ENCODE measurements at places on chromosomes 16 and 17. TPM values are rescaled to one million over a fixed set of nuclear protein-coding genes. Genes with fewer than 3 reads are reported as not detected.
A peak's percentile ranks its signal among the peaks of the same experiment; 100 is the strongest.

ST6GALNAC1 gene
- total RNA-seq = 8.4 TPM

DNA sequence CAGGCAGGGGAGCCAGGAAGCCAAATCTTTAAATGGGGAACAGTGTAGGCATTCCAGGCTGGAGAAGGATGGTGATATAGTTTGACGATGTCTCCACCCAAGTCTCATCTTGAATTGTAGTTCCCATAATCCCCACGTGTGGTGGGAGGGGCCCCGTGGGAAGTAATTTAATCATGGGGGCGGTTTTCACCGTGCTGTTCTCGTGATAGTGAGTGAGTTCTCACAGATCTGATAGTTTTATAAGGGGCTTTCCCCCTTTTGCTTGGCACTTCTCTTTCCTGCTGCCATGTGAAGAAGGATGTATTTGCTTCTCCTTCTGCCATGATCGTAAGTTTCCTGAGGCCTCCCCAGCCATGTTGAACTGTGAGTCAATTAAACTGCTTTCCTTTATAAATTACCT, 28.8 kb downstream of the GINS3 start:
- H3K36me3 ChIP-seq = no peaks in the 10 kb centered on the region
- no peaks in the 10 kb centered on the region for H3K4me1 ChIP-seq
- no peaks in the 10 kb centered on the region for H3K27me3 ChIP-seq
- H3K4me3 ChIP-seq = no peak overlapping the region

DNA sequence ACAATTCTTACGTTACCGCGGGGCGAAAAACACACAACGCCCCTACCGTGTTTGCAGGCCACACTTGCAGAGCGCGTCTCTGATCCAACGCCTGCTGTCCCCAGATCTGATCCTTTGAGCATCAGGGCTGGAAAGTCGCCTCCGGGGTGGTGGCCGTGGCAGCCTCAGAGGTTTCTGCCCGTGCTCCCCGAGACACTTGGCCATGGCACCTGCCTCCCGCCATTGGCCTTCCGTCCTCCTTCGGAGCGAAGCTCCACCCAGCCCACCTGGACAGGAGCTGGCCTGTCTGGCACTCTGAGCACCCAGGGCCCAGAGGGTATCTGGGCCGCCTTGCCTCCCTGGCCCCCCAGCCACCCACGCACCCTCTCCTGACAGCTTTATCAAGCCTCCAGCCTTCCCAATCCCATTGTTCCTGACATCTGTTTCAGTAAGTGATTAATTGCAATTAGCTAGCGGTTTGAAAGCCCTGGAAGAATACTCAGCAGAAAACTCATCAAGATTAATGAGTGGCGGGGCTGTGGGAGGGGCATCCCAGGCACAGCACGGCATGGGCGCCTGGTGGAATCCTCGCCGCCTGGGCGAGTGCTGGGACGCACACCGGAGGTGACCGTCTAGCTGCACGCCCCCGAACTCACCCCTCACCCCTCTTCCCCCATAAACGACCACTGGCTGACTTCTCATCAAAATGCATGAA, 181.5 kb upstream of the GSE1 start:
- no peak for DNase-seq
- H3K4me3 ChIP-seq = no peak overlapping the region
- H3K27me3 ChIP-seq = no peaks in the 10 kb centered on the region
- no peaks in the 10 kb centered on the region for H3K36me3 ChIP-seq

DNA sequence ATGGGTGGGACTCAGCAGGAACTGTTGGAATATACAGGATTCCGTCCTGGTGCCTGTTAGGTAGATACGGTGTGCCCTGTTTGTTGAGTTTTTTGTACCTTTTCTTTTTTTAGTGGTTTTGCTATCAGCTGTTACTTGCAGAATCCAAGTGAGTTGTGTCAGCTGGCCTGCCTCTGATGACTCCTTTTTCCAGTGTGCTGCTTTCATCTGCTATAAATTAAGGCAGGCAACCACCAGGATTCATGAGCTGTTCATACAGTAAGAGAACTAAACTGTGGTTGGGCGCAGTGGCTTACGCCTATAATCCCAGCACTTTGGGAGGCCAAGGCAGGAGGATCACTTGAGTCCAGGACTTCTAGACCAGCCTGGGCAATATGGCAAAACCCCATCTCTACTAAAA, 79.9 kb downstream of the WNT3 start:
- no peaks in the 10 kb centered on the region for H3K4me1 ChIP-seq
- no peaks in the 10 kb centered on the region for H3K36me3 ChIP-seq
- no peak for DNase-seq
- no peak overlapping the region for H3K4me3 ChIP-seq
- no peak overlapping the region for H3K27ac ChIP-seq

GRCh38 chr17:18157354-18157985, 26.2 kb upstream of the ALKBH5 start:
- no peaks in the 10 kb centered on the region for H3K36me3 ChIP-seq
- no peak overlapping the region for H3K4me3 ChIP-seq
- H3K4me1 ChIP-seq = no peaks in the 10 kb centered on the region
- no peak for DNase-seq

CBFA2T3 gene
- 8.7 TPM for total RNA-seq

- peaks cover 17% of the 10 kb centered on the region for H3K36me3 ChIP-seq
- H3K4me3 ChIP-seq = no peak overlapping the region
- no peaks in the 10 kb centered on the region for H3K4me1 ChIP-seq
- H3K27ac ChIP-seq = no peak overlapping the region
- H3K27me3 ChIP-seq = no peaks in the 10 kb centered on the region
- DNase-seq = no peak
These were observed 15.5 kb downstream of the UNKL start for GRCh38 chr16:1398826-1399581.

- no peaks in the 10 kb centered on the region for H3K4me1 ChIP-seq
- H3K27ac ChIP-seq = no peak overlapping the region
- no peaks in the 10 kb centered on the region for H3K36me3 ChIP-seq
- H3K4me3 ChIP-seq = no peak overlapping the region
These were observed 17.5 kb downstream of the CACNG4 start for GRCh38 chr17:66981983-66982508.

- no peak overlapping the region for H3K4me3 ChIP-seq
- no peaks in the 10 kb centered on the region for H3K36me3 ChIP-seq
- DNase-seq = no peak
- no peak overlapping the region for H3K27ac ChIP-seq
- H3K4me1 ChIP-seq = no peaks in the 10 kb centered on the region
- H3K27me3 ChIP-seq = no peaks in the 10 kb centered on the region
These were observed 187.4 kb upstream of the TNRC6C start for GRCh38 chr17:77771145-77771544.

DNA sequence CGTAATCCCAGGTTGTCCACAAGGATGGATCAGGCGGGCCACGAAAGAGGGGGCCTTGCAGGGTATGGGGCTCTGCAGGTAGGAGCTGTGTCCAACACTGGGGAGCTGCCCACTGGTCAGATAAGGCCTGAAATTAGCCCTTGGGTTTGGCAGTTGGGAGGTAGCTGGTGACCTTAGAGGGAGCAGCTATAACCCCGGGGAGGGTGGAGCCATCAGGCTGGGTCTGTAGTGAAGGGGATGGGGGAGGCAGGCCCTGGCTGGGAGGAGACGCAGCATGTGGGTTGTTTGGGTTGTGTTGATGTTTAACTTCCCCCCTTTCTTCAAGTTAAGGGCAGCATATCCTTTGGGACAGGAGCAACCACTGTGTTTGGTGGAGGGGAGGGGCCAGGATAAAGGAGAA, 5.9 kb downstream of the MLLT6 start:
- no peak for DNase-seq
- peaks cover 4% of the 10 kb centered on the region for H3K36me3 ChIP-seq
- no peak overlapping the region for H3K4me3 ChIP-seq
- no peaks in the 10 kb centered on the region for H3K27me3 ChIP-seq
- peaks cover 4% of the 10 kb centered on the region for H3K4me1 ChIP-seq

GRCh38 chr17:40018211-40019121, 3.2 kb downstream of the CSF3 start:
- no peaks in the 10 kb centered on the region for H3K27me3 ChIP-seq
- no peak for DNase-seq
- H3K4me1 ChIP-seq = peaks cover 5% of the 10 kb centered on the region
- H3K27ac ChIP-seq = no peak overlapping the region
- H3K36me3 ChIP-seq = no peaks in the 10 kb centered on the region

DNA sequence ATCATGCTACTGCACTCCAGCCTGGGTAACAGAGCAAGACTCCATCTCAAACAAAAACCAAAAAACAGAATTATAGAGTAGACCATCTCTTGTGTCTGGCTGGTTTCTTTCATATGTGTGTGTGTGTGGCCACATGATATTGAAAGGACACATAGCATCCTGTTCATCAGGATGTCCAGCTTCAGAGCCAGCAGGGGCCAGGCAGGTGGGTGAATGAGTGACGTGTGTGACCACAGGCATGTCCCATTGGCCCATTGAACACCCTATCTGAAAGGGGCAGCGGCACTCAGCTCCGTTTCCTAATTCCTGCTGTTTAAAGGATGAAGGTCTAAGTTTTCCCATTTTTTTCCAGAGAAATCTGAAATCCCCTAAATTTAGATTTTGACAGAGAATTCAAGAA, 174.2 kb downstream of the PRKCB start:
- H3K4me1 ChIP-seq = no peaks in the 10 kb centered on the region
- H3K36me3 ChIP-seq = no peaks in the 10 kb centered on the region
- H3K27ac ChIP-seq = no peak overlapping the region
- H3K27me3 ChIP-seq = no peaks in the 10 kb centered on the region
- H3K4me3 ChIP-seq = no peak overlapping the region
- no peak for DNase-seq

DNA sequence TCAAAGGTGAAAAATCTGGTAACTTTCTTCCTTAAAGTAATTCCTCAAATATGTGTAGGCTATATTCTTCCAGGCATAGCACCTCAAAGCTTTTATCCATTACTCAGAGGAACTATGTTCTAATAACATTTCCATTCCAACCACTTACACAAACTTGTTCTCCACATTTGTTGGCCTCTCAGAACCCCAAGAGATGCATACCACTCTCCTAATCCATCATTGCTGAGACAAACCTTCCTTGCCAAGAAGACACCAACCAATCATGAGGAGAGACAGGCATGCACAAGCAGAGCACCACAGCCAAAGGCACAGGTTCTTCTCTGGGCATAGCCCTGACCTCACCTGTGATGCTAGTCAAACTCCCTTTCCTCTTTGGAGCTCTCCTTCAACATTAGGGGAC, 20.9 kb downstream of the CDH11 start:
- no peak overlapping the region for H3K4me3 ChIP-seq
- no peaks in the 10 kb centered on the region for H3K27me3 ChIP-seq
- no peak overlapping the region for H3K27ac ChIP-seq
- no peaks in the 10 kb centered on the region for H3K4me1 ChIP-seq

WFDC1 gene
- 60.9 TPM for total RNA-seq

GRCh38 chr16:10868104-10868595, 8.9 kb upstream of the CIITA start:
- H3K4me1 ChIP-seq = no peaks in the 10 kb centered on the region
- no peaks in the 10 kb centered on the region for H3K27me3 ChIP-seq
- no peaks in the 10 kb centered on the region for H3K36me3 ChIP-seq
- H3K4me3 ChIP-seq = no peak overlapping the region

CDK5RAP3 gene
- total RNA-seq = 185 TPM

- no peaks in the 10 kb centered on the region for H3K4me1 ChIP-seq
- no peaks in the 10 kb centered on the region for H3K27me3 ChIP-seq
- no peak overlapping the region for H3K4me3 ChIP-seq
These were observed 262.6 kb downstream of the MAP2K6 start for GRCh38 chr17:69677130-69677529.

GRCh38 chr16:8867932-8868415, 832 bp downstream of the CARHSP1 start:
- peak overlapping the region; percentile 56 for H3K4me3 ChIP-seq
- H3K36me3 ChIP-seq = no peaks in the 10 kb centered on the region
- peaks cover 11% of the 10 kb centered on the region for H3K4me1 ChIP-seq
- no peaks in the 10 kb centered on the region for H3K27me3 ChIP-seq
- peak overlapping the region; percentile 78 for H3K27ac ChIP-seq
- DNase-seq = no peak

- peak overlapping the region; percentile 42 for H3K27ac ChIP-seq
- H3K27me3 ChIP-seq = no peaks in the 10 kb centered on the region
- H3K36me3 ChIP-seq = no peaks in the 10 kb centered on the region
- DNase-seq = peak; percentile 74
- H3K4me1 ChIP-seq = no peaks in the 10 kb centered on the region
These were observed 73.9 kb downstream of the SPAG9 start for GRCh38 chr17:51046514-51047384.

OTOA gene
- 0.68 TPM for total RNA-seq

GRCh38 chr17:31535581-31535981, 144.1 kb downstream of the RAB11FIP4 start:
- H3K27ac ChIP-seq = no peak overlapping the region
- H3K4me3 ChIP-seq = no peak overlapping the region
- DNase-seq = no peak
- H3K4me1 ChIP-seq = peaks cover 9% of the 10 kb centered on the region

LYRM9 gene
- total RNA-seq = 30.9 TPM

DYNLL2 gene
- 29.9 TPM for total RNA-seq

- no peaks in the 10 kb centered on the region for H3K4me1 ChIP-seq
- peak within 1 kb of the TSS; percentile 97 for H3K27ac ChIP-seq
- H3K36me3 ChIP-seq = no peaks in the 10 kb centered on the region
- peak within 1 kb of the TSS; percentile 76 for H3K4me3 ChIP-seq
These were observed at the start of gene SMURF2 for GRCh38 chr17:64661976-64662773. SMURF2 (minus strand) TSS chr17:64662307; CDS start chr17:64661880, 427 bp downstream.

- H3K4me1 ChIP-seq = no peaks in the 10 kb centered on the region
- no peak overlapping the region for H3K27ac ChIP-seq
These were observed 4.3 kb upstream of the KANSL1 start for GRCh38 chr17:46197530-46197929.

DNA sequence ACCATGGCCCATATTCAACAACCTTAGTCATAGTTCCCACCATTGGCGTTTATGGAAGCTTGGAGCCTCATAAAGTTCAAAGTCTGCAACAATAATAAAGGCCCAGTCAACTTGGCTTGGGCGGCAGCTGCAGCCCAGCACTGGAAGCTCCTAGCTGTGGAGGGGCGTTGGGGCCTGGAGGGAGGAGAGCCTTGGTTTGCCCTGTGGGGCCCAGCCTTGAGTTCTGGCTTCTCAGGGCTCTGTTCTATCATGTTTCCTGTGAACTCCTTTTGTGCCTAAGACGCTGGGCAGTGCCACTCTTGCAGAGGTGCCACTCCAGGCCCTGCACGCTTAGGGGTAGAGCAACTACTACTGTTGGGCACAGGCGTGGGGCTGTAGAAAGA, 927 bp upstream of the ENGASE start:
- peak overlapping the region; percentile 81 for H3K27ac ChIP-seq
- peaks cover 9% of the 10 kb centered on the region for H3K4me1 ChIP-seq
- no peaks in the 10 kb centered on the region for H3K27me3 ChIP-seq
- H3K4me3 ChIP-seq = no peak overlapping the region
- no peaks in the 10 kb centered on the region for H3K36me3 ChIP-seq

ZPBP2 gene
- 14.8 TPM for total RNA-seq

GRCh38 chr17:4936436-4936835, 3.4 kb downstream of the SLC25A11 start:
- H3K27me3 ChIP-seq = no peaks in the 10 kb centered on the region
- peaks cover 15% of the 10 kb centered on the region for H3K4me1 ChIP-seq
- H3K27ac ChIP-seq = no peak overlapping the region
- no peak for DNase-seq
- no peaks in the 10 kb centered on the region for H3K36me3 ChIP-seq

HBA1 gene
- total RNA-seq = 43.4 TPM

SPIRE2 gene
- total RNA-seq = 13.7 TPM

- H3K27ac ChIP-seq = no peak overlapping the region
- H3K4me1 ChIP-seq = no peaks in the 10 kb centered on the region
- H3K4me3 ChIP-seq = peak overlapping the region; percentile 44
- no peaks in the 10 kb centered on the region for H3K27me3 ChIP-seq
These were observed 58.2 kb downstream of the RAP1GAP2 start for GRCh38 chr17:2854143-2855055.
